ENCODE measurements at places on chromosomes 1 and 21. TPM values are rescaled to one million over a fixed set of nuclear protein-coding genes. Genes with fewer than 3 reads are reported as not detected.

CRP gene
- not detected for polyA plus RNA-seq

HLCS gene
- polyA plus RNA-seq = 4.0 TPM

GJA8 gene
- polyA plus RNA-seq = not detected

TNFRSF1B gene
- polyA plus RNA-seq = 10.3 TPM

CCDC27 gene
- polyA plus RNA-seq = not detected

AMY1B gene
- not detected for polyA plus RNA-seq

FCRL6 gene
- polyA plus RNA-seq = 0.08 TPM

- no peak for DNase-seq
- H3K36me3 ChIP-seq = no peaks in the 10 kb centered on the region
These were observed 157.8 kb downstream of the VPS13D start for GRCh38 chr1:12387641-12388040.

- no peaks in the 10 kb centered on the region for H3K27me3 ChIP-seq
- no peak for DNase-seq
- H3K4me1 ChIP-seq = peaks cover 7% of the 10 kb centered on the region
- H3K36me3 ChIP-seq = no peaks in the 10 kb centered on the region
- no peak overlapping the region for H3K27ac ChIP-seq
These were observed 938 bp upstream of the ACTN2 start for GRCh38 chr1:236685205-236685916.

GRCh38 chr1:12048372-12048771 is 14.7 kb upstream of the TNFRSF8 start:
- H3K27ac ChIP-seq = no peak overlapping the region
- H3K27me3 ChIP-seq = no peaks in the 10 kb centered on the region
- no peak for DNase-seq

GRCh38 chr1:175969231-175969630 is 225.8 kb upstream of the TNR start:
- H3K4me1 ChIP-seq = no peaks in the 10 kb centered on the region
- H3K27ac ChIP-seq = no peak overlapping the region

GRCh38 chr1:231359113-231359512 is 21.0 kb downstream of the SPRTN start:
- no peaks in the 10 kb centered on the region for H3K27me3 ChIP-seq
- no peak overlapping the region for H3K27ac ChIP-seq
- no peak overlapping the region for H3K4me3 ChIP-seq
- H3K36me3 ChIP-seq = no peaks in the 10 kb centered on the region
- DNase-seq = no peak
- no peaks in the 10 kb centered on the region for H3K4me1 ChIP-seq

DNA sequence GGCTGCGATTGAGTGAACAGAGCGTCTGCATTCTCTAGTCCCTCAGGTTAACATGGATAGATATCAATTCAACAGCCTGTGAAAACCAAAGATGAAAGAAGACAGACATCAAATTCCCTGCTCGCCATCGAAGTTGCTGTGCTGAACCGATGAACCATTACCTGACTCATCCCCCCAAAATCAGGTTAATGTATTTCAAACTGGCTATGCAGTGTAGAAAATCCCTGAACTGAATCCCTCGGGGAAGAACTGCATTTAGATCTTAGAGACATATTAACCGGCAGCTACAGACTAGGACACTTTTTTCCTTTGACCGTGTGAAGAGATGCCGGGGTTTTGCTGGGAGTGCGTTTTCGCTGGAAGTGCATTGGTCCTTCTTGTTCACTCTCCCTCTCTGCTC is 213.2 kb upstream of the KIAA0040 start:
- H3K4me3 ChIP-seq = no peak overlapping the region
- no peaks in the 10 kb centered on the region for H3K4me1 ChIP-seq
- no peaks in the 10 kb centered on the region for H3K27me3 ChIP-seq
- no peak overlapping the region for H3K27ac ChIP-seq
- DNase-seq = no peak
- H3K36me3 ChIP-seq = no peaks in the 10 kb centered on the region

DNA sequence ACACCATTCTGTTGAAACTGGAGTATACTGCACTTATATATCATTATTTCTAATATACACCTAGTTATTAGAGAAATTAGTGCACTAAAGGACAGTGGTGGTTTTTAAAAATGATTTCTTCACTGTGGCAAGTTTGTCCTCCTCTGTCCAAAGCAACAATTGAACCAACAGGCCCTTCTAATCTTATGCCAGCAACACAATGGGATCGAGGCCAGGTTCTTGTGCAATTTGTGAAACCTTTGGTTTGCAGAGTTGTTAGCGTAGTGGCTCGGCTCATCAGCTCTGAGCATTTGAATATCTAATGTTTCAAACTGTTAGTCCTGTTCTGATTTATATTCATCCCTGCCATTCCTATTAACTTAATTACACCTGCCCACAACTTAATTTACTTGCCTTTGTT is 9.9 kb upstream of the LRRC39 start:
- no peak overlapping the region for H3K27ac ChIP-seq
- DNase-seq = no peak
- H3K4me3 ChIP-seq = no peak overlapping the region
- peaks cover 1% of the 10 kb centered on the region for H3K4me1 ChIP-seq
- no peaks in the 10 kb centered on the region for H3K27me3 ChIP-seq

DNA sequence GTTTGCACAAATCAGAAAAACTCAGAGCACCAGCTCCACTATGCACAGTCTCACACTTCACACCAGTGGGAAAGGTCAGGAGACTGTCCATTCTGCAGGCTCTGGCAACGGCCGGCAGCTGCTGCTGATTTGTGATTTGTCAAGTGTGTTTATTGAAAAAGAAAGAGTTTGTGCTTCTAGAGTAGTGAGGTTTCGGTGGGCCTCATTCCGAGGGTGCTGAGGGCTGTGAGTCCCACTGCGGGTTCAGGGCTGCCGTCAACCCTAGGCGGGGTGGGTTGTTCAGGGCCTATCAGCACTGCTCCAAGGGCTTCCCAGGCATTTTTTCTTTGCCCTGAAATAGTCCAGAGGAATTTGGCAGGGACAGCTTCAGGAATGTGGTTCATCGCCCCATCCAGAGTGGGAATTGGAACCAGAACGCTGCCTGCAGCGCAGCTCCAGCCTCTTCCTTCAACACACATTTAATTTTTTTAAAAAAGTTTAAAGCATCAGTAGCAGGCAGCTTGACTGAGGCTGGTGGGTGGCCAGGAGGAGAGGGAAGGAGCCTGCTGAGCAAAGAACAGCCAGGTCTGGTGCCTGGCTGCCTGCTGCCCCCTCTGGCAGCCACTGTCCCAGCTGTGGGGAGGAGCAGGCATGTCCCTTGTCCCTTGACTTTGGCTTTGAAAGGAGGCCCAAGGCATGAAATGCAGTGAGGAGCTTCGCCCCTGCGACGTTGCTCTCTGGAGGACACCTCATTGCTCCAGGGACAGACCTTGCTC is 19.7 kb downstream of the STUM start:
- H3K27me3 ChIP-seq = no peaks in the 10 kb centered on the region
- peak; percentile 54 for DNase-seq
- peaks cover 5% of the 10 kb centered on the region for H3K4me1 ChIP-seq
- no peak overlapping the region for H3K4me3 ChIP-seq
- H3K27ac ChIP-seq = no peak overlapping the region

DNA sequence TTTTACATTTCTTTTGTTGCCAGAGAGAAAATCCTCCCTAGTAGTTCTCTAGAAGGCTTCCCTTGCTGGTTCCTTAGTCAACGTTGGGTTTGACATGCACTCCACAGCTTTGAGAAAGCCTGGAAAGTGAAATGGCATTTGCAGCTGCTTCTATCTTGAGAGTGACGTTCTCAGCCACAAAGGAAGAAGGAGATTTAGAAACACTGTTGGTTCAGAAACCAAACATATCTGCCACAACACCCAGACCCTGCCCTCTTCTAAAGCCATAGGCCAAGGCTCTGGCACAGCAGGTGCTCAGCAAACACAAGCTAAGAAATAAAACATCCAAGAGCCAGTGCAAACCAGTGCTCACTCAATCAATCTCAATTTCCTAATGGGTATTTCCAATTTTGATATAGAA is 121.4 kb downstream of the CCDC185 start:
- DNase-seq = no peak
- no peaks in the 10 kb centered on the region for H3K4me1 ChIP-seq
- no peaks in the 10 kb centered on the region for H3K36me3 ChIP-seq
- H3K27me3 ChIP-seq = no peaks in the 10 kb centered on the region
- H3K4me3 ChIP-seq = no peak overlapping the region

DNA sequence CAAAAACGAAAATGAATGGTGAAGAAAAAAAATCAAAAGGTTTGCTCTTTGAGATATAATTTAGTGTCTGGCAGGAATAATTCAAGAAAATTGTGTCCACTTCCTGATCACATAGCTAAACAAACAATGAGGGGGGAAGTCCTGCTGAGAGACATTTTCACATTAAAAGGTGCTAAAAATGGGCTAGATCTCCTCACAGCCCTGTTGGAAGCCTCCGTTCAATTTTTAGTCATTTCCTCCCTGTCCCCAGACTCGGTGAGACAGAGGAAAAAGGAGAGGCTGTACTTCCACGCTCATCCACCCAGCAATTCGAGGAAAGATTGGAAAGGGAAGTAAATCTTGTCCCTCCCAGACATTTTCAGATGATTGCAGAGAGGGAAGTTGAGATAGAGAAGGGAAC is 103.7 kb downstream of the BARHL2 start:
- DNase-seq = no peak
- H3K36me3 ChIP-seq = no peaks in the 10 kb centered on the region
- no peaks in the 10 kb centered on the region for H3K4me1 ChIP-seq
- H3K27me3 ChIP-seq = no peaks in the 10 kb centered on the region
- no peak overlapping the region for H3K27ac ChIP-seq

DNA sequence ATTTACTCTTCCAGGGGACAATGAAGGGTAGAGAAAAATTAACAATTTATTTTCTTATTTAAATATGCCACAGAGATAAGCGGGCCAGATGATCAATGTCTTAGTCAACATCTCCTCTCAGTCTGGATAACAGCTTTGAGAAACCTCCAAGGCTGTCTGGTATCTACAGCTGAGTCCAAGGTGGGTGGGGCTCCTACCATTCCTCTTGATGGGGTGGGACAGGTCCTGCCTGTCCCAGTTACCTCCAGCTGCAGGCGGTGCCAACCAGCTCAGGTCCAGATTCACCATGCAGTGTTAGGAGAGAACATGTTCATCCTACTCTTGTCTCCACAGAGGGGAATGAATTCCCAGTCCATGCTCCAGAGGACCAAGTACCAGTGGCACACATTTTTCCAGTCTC is 21.1 kb downstream of the CSMD2 start:
- no peak overlapping the region for H3K27ac ChIP-seq
- H3K36me3 ChIP-seq = no peaks in the 10 kb centered on the region
- no peak for DNase-seq
- no peaks in the 10 kb centered on the region for H3K27me3 ChIP-seq

DNA sequence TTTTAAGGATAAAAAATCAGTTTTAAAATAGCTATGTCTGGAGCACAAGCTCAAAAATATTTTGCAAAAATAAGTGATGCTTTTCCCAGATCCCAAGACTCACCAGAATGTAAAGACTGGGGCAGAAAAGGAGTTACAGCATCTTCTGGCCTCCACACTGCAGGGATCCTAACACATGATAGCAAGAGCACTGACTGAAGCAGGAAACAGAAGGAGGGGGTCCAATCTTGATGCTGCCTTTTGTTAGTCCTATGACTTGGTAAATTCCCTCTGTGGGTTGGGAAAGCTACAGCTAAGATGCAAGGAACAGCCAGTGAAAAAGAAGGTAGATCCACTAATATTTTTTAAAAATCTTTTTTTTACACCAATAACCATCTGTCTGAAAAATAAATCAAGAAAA is 54.2 kb upstream of the TNR start:
- H3K27me3 ChIP-seq = no peaks in the 10 kb centered on the region
- H3K4me1 ChIP-seq = no peaks in the 10 kb centered on the region
- no peaks in the 10 kb centered on the region for H3K36me3 ChIP-seq
- DNase-seq = no peak

DNA sequence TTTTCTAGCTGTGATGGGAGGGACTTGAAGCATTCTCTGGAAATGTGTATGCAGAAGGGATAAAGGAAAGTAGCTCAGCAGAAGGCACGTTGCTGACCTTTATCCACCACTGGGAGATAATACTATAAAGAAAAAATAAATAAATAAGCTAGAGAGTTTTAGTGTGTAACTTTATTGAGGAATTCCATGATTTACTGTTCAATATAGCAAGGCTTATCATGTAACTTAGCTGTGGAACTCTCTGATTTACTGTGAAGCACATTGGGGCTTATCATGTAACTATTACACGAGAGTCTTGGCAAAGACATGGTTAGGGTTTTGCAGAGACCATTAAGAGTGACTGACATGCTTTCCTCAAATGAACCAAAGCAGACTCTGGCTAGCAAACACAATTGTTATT is 316.1 kb upstream of the SNX7 start:
- no peaks in the 10 kb centered on the region for H3K36me3 ChIP-seq
- no peak overlapping the region for H3K27ac ChIP-seq
- H3K27me3 ChIP-seq = no peaks in the 10 kb centered on the region

- H3K27ac ChIP-seq = no peak overlapping the region
- DNase-seq = no peak
- no peaks in the 10 kb centered on the region for H3K4me1 ChIP-seq
- H3K4me3 ChIP-seq = no peak overlapping the region
- H3K36me3 ChIP-seq = no peaks in the 10 kb centered on the region
- H3K27me3 ChIP-seq = no peaks in the 10 kb centered on the region
These were observed 15.3 kb upstream of the TRNAU1AP start for GRCh38 chr1:28537457-28538199.

- H3K4me1 ChIP-seq = no peaks in the 10 kb centered on the region
- H3K36me3 ChIP-seq = no peaks in the 10 kb centered on the region
- peak overlapping the region; percentile 46 for H3K4me3 ChIP-seq
- peak; percentile 78 for DNase-seq
- no peaks in the 10 kb centered on the region for H3K27me3 ChIP-seq
These were observed 8.9 kb upstream of the LEMD1 start for GRCh38 chr1:205430696-205431305.

DNA sequence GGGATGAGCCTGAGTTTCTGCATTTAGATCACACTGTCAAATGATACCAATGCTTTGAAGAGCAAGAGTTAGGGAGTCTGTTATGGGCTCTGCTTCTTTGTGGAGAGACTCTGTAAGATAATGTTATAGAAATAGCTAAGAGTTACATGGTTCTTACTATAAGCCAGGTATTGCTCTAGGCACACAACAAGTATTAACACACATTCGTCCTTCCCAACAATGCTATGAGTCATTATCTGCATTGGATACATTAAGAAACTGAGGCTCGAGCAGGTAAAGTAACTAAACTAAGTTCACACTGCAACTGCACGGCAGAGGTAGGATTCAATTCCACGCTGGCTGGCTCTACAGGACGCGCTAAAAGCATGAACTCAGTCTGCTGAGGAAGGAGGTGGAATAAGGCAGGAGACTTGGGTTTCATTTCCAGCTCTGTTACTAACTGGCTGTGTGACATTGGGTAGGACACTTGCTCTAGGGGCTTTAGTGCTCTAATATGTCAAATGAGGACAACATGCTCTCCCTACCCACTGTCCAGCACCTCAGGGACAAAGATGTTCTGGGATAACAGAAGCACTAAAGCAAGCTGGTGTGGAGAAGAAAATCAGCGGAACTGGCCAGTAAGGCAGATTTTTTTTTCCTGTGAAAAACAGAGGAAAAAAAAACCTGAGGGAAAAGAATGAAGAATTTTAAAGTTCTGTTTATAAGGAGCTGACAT is 23.7 kb upstream of the IL20 start:
- no peak for DNase-seq
- H3K4me1 ChIP-seq = no peaks in the 10 kb centered on the region
- H3K4me3 ChIP-seq = no peak overlapping the region
- no peaks in the 10 kb centered on the region for H3K36me3 ChIP-seq

GRCh38 chr1:110084227-110085078 is 14.0 kb upstream of the ALX3 start:
- H3K4me3 ChIP-seq = peak overlapping the region; percentile 67
- DNase-seq = peak; percentile 76
- H3K27ac ChIP-seq = peak overlapping the region; percentile 60
- peaks cover 5% of the 10 kb centered on the region for H3K4me1 ChIP-seq
- H3K27me3 ChIP-seq = no peaks in the 10 kb centered on the region
